ENCODE measurements at places on chromosomes 12 and 14. TPM values are rescaled to one million over a fixed set of nuclear protein-coding genes. Genes with fewer than 3 reads are reported as not detected.

Gene PLCZ1
- not detected for total RNA-seq

DNA sequence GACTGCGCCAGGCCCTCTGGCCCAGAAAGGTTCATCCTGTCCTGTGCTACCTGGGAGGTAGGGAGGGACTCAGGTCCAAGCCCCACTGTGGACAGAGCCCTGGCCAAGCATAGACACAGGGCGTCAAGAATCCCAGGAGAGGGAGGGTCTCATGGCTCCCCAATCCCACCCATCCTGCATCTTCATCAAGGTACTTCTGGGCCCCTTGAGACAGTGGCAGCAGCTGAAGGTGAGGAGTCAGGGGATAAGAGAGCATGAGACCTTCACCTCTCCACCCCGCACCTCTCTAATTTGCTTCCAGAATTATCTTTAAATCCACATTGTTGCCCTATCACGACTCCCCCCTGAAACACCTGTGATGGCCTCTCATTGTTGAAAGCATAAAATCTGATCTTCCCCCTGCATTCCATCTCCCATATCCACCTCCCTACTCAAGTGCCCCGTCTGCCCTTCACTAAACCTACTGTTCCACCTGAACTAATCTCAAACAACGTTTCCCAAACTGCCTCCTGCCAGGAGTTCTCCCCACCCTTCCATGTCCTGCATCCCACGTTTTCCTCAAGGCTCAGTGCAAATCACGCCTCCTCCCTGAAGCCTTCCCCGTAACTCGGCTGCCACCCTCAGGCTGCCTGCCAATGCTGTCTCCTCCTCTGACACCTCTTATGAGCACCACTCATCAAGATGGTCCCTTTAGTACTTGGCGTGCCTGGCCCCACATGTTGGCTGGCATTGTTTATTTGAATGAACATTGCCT, 27.1 kb downstream of the KRT18 start:
- peak; percentile 72 for DNase-seq

GRCh38 chr14:99616832-99617800, 13.1 kb upstream of the CCDC85C start:
- DNase-seq: no peak

Gene OAS2
- 57.7 TPM for total RNA-seq

GRCh38 chr12:89923091-89923490, 214.5 kb upstream of the ATP2B1 start:
- DNase-seq: no peak

Gene PLEKHD1
- total RNA-seq: 0.41 TPM

Gene UNC79
- total RNA-seq: 0.09 TPM

DNA sequence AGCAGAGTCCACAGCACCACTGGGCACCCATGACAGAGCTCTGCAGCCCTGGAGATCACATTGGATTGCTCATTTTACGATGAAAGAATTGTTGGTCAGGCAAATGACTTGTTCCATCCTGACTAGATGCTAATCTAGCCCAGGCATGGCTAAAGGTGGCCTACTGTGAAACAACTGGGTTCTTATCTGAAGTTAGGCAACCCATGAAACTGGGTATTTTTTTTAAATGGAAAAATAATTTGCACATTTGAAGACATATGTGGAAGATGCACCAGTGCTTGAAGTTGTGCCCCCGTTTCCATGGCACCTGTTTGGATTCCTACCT, 8.3 kb downstream of the PYGL start:
- DNase-seq: no peak

Gene KRT83
- not detected for total RNA-seq

Gene OR6C2
- not detected for total RNA-seq

Data from upper lobe of right lung (tissue), 1 donor.